NCI-H774 (cell line): ENCODE measurements at places on chromosomes 16 and 17.

- no peak for DNase-seq
These were observed 57.5 kb downstream of the DNAH2 start for GRCh38 chr17:7775051-7775450.

GRCh38 chr16:65494609-65495008 is 372.7 kb upstream of the CDH11 start:
- no peak for DNase-seq

- DNase-seq: no peak
These were observed 17.4 kb upstream of the NOS2 start for GRCh38 chr17:27817731-27818130.

DNA sequence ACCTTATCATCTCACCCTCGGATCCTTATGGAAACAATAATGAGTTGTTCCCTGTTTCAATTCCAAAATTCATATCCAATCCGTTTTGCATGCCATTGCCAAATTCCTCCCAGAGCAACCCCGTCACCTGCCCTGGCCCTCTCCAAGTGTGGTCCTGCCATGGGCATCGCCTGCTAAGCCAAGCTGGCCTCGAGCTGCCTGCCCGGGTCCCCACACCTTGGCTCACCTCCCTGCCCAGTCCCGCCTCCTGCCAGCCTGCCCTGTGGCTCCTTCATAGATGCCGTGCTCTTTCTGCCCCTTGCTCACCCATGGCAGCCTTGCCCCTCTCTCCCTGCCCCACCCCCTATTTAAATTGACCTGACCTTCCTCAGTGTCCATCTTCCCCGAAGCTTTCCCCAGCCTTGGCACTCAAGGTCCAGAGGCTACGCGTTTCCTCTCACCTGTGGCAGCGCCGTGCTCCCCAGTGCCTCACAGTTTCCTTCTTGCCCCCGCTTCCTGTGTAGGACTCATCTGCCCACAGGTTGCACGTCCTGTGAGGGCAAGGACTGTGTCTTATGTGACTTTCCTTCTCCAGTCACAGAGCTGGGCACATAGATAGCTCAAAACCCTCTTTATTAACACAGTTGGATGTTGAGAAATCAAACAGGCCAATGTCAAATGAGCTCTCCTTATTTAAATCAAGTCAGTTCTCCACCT is 12.7 kb downstream of the MAPT start:
- DNase-seq: no peak

DNA sequence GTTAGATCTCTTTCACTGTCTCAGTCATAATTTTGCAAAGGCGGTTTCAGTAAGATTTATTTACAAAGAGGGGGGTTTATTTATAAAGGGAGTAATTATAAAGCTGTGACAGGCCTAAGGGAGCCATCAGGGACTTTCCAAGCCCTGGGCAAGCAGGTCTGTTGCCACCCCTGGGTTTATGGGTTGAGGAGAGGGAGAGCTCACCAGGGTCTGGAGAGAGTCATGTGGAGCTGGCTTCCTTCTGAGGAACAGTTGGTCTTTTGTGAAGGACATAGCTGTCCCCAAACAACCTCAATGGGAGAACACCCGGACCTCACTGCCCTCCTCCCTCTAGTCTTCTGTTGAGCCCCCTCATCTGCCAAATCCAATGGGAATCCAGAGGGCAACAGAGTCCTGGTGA is 9.8 kb downstream of the ITGAM start:
- no peak for DNase-seq
